LNCaP clone FGC (cell line): ENCODE measurements at places on chromosomes 3 and 15.
A peak's percentile ranks its signal among the peaks of the same experiment; 100 is the strongest.

- DNase-seq: no peak
These were observed 215.2 kb downstream of the OSBPL10 start for GRCh38 chr3:31765871-31766270.

DNA sequence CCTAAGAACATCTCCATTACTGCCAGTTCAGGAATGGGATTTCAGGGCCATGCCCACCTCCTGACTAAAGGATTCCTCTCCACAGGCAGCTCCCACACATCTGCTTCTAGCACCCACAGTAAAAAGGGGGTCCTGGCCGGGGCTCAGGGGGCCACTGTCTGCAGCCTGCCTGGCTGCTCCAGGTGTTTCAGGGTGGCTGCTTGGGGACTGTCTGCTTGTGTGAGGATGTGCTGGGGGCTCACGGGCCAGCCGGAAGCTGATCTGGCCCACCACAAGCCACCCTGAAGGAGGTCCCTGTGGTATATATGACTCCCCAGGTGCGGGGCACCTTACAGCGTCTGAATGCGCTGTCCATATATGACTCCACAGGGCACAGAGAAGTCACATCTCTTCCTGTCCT, 135.4 kb downstream of the NSMCE3 start:
- no peak for DNase-seq

- DNase-seq: no peak
These were observed 7.8 kb downstream of the SPSB4 start for GRCh38 chr3:141058996-141059395.

DNA sequence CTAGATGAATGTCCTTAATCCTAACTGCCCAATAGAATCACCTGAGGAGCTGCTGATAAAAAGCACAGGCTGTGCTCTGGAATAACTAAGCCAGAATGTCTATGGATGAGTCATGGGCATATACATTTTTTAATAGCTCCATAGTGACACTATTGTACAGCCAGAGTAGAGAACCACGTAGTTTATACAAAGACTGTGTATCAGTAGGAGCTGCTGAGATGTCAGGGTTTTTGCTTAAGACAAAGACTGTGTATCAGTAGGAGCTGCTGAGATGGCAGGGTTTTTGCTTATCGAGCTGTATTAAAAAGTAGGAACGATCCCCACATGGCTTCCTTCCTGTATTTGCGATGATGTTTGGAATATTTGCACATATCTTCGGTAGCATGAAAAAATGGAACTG, 137.4 kb downstream of the SV2B start:
- DNase-seq: no peak

DNA sequence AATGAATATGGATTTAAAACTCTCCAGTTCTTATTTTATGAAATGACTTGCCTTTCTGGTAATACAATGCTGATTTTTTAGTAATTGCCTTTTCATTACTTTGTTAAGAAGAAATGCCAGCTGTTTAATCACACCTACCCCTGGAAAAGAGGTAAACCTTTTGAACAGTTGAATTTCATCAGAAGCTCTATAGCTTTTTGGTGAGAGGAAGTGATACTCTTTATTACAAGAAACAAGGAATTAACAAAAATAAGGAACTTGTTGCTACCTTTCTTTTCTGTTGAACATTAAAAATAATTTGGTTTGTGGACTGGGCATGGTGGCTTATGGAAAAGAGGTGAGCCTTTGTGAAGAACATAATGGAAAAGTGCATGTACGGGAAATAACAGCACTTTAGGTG, 19.7 kb downstream of the BLOC1S6 start:
- DNase-seq: no peak

- DNase-seq: no peak
These were observed 133.3 kb downstream of the MYLK start for GRCh38 chr3:123750659-123751420.

- no peak for DNase-seq
These were observed 227.7 kb upstream of the ZPLD1 start for GRCh38 chr3:102207151-102207571.

DNA sequence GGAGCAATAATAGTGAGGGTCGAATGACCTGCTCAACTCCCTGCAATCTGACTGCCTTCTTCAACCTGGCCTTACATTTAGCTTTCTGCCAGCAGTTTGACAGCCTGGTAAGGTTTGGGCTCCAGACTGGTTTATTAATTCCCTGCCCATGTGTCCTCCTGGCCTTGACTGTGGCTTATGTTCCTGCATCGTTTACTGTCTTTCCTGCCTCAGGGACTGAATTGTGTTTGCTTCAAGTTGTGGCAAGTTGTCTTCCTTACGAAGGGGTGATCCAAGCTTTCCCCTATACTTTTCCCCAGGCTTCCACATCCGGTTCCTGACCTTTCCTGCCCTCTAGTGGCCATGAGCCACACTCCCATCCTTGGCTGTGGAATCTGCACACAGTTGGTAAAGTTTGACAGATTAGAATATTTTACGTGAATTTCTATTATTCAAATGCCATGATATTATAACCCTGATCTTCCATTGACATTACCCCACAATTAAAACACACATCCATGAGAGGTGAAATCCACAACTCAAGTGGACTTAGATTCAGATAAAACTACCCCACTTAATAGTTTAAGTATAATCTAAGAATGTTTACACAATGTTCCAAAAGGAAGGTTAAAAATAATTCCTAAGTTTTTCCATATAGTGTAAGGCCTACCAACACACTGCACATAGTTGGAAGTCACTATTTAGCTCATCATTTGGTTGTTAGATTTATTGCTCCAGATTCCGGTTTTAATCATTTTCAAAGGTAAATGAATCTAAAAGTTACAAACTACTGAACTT, 95.7 kb downstream of the NEDD4 start:
- DNase-seq: no peak

GRCh38 chr3:188351648-188352047, 197.7 kb downstream of the LPP start:
- no peak for DNase-seq

- no peak for DNase-seq
These were observed 157.2 kb downstream of the LRRC28 start for GRCh38 chr15:99408236-99409096.

DNA sequence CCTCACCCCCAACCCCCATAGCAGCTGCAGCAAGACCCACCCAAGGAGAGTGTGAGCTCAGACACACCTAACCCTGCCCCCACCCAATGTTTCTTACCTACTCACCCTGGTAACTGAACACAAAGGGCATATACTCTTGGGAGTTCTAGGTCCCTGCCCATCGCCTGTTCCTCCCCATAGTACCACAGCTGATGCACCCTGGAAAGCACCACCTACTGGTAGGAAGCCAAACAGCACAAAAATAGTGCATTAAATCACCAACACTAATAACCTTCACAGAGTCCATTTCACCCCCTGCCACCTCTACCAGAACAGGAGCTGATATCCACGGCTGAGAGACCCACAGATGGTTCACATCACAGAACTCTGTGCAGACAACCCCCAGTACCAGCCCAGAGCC, 245.2 kb downstream of the EFHB start:
- DNase-seq: no peak

DNA sequence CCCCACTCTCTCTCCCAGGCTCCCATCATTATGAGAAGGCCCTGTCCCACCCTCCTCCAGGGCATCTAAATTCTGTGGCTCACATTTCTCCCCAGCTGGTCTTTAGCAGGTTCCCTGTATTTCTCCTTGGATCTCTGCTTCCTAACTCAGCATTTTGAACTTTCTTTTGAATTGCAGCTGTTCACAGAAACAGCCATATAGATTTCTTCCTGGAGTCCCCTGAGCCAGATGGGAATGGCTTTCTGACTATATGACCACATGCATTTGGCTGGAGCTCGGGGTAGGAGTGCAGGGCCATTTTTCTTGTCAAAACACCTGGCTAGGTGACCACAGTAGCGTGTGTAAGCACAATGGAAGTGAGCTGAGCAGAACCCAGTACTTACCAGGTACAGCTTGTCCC, 22.0 kb downstream of the RBP2 start:
- no peak for DNase-seq

- no peak for DNase-seq
These were observed 1.4 kb upstream of the RAD18 start for GRCh38 chr3:8964436-8965370.

GRCh38 chr15:80468796-80469195, 64.6 kb downstream of the ARNT2 start:
- no peak for DNase-seq

GRCh38 chr15:68210821-68211655, 5.9 kb upstream of the CALML4 start:
- no peak for DNase-seq

- DNase-seq: no peak
These were observed 67.4 kb downstream of the CORO2B start for GRCh38 chr15:68646156-68646555.

- no peak for DNase-seq
These were observed 2.3 kb upstream of the ZNF280D start for GRCh38 chr15:56735589-56735988.

DNA sequence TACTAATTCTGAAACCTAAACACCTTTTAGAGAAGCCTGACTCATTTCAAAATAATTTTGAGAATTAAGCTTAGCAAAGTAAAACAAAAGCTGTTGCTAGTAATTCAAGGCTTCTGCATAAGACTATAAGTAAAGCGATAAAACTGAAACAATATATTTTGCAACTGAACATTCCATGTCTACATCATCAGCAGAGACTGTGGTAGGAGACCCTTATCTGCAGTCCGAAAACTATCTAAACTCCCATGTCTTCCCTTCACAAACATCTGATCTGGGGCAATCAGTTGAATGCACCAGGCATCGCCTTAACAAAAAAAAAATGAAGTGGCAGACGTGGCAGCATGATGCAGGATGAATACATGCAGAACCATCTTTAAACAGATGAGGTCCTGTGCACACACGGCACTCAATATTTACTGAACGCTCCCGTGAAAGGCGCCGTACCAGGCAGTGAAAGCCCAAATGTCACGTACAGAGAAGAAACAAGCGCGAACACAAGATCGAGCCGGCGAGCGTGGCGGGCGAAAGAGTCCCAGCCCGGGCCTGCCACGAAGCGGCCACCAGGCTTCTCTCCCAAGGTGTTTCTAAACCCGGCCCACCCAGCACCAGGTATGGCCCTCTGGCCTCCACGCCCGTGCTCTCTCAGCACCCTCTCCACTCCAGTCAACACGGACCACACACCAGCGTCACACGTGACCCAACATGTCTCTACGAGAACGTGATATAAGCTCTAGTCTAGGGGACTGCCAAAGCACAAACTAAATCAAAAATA, 63.0 kb downstream of the CHSY1 start:
- no peak for DNase-seq

DNA sequence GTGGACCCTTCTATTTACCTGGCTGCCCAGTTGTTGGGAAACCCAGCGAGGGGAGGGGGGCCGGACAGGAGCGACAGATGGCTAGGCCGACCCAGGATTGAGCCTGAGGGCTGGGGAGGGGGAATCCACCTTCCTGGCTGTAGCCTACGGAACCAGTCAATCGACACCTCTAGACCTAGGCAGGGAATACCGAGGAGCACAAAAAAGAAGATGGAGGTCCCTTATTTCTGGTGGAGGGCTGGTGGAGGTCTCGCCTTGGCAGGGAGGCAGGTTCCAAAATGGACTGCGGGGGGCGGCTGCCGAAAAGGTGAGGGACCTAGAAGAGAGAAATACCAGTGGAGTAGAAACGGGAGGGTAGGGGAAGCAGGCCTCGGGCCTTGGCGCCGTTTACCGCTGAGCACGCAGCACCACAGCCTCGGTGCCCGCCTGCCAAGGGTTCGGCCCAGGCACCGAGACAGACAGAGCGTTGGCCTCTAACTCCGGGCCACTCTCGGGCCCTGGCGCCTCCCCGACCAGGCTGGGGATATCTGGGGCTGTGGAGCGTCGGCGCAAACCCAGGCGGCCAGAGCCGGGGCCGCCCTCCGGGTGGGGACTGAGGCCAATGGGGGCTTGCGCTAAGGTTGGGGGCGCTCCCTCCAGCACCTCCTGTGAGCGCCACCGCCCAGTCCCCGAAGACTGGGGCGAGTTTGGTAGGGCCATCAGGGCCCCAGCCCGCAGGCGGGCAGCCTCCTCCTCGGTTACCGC, 1.6 kb downstream of the ANKRD63 start:
- DNase-seq: no peak

DNA sequence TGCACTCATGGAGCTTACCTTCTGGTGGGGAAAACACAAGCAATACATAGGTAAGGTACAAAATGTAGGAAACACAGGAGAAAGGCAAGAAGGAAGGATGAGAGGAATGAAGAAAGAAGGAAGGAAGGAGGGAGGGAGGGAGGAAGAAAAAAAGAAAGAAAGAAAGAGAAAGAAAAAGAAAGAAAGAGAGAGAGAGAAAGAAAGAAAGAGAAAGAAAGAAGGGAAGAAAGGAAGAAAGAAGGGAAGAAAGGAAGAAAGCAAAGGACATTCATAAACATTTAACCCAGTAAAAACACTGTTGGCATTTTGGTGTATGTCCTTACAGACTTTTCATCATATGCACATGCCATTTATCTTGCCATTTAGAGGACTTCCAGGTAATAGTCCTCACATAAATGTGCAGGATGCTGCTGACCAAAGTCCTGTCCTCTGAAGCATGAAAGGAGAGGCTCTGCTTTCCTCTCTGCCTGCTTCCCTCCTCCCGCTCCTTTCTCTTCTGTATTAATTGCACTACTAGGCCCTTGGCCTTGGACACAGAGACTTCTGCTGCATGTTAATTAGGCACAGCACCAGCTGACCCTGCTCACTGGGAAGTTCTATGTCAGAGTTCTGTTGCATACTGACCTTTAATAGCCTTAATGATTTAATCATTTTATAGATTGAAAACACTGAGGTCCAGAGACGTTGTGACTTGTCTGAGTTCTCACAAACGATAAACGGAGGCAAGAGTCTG, 29.7 kb upstream of the NDUFB4 start:
- DNase-seq: no peak

DNA sequence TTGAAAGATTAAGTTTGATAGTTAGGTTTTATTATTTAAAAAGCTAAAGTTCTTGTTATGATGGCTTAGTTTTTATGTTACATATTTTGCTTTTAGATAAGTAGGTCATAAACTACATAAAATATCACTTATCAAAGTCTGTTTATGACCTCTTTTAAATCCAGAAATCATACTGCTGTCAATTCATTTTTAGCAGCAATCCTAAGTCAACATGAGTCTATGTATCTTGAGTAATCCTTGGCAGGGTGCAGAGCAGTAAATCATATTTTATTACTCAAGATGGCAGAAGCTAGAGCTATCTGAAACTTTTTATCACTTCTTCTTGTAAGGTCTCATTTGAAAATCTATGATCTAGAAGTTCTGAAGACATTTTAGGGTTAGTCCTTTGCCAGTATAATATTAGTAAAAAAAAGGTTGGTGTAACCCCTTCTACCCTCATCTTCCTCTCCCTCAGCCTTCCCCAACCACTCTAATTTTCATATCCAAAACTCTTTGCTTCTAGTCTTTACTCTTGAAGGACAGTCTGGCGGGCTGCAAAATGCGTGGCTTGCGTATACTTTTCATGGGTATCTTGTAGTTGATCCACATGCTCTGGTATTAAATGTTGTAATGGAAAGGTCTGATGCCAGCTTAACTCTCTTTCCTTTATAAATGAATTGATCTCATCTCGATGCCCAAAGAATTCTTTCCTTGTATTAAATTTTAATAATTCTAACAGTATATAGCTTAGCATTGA, 134.0 kb upstream of the THRB start:
- DNase-seq: peak; percentile 96

DNA sequence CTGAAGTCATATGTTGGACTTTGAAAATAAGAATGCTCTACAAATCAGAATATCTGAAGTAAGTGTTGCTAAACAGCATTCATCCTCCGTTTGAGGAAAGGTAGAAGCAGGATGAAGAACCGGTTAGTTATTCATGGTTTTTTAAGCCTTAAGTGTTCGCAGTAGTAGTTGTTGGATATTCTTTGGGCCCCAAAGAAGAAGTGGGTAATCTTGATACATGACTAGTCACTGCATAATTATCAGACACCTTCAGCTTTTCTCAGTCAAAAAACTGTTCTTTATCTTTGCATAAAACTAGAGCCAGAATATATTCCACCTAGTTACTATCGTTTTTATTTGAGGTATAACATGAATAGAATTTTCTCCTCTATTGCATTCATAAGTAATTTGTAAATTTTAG, 13.8 kb downstream of the RAB5A start:
- DNase-seq: no peak
